Activated CD8-positive, alpha-beta T cell treated with anti-CD3 and anti-CD28 coated beads, Interleukin-2, amount 10 ng/mL, durations not matched to agents 7 days and 5 days (primary cell): ENCODE measurements at places on chromosomes 5 and 9. TPM values are rescaled to one million over a fixed set of nuclear protein-coding genes. Genes with fewer than 3 reads are reported as not detected.

The CER1 gene
- total RNA-seq, result not detected

The GTF3C4 gene
- 13.0 TPM for total RNA-seq

DNA sequence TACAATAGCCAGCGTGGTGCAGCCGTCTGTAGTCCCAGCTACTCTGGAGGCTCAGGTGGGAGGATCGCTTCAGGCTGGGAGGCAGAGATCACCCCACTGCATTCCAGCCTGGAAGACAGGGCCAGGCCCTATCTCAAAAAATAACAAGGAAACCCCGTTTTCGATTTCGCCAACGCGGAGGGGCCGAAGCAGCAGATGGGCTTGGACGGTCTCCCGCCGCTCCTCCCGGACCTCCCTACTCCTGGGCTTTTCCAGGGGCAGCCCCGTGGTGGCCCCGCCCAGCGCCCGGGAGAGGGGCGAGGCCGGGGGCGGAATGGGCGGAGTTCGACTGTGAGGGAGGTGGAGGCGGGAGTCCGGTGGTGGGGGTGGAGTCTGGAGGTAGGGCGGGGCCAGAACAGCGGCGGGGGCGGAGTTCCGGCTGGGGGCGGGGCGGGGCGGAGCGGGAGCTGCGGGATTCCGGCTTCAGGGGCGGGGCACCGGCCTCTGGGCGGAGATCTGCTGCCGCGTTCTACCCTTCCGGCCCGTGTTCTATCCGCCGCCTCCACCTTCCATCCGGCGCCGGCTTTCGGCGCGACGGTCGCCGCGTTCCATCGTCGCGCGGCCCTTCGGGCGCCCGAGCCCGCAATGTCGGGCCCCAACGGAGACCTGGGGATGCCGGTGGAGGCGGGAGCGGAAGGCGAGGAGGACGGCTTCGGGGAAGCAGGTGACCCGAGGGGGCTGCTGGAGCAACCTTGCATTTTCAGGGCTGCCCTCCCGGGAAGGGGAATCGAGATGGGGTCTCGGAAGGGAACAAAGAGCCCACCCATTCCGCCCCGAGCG lies at the start of gene BBLN:
BBLN (plus strand) TSS at position 482 of the 819 bp plus-strand sequence; CDS start at position 625, 143 bp downstream.
- peaks cover 13% of the 10 kb centered on the region for H3K36me3 ChIP-seq
- H3K27me3 ChIP-seq, result no peaks in the 10 kb centered on the region
- H3K4me1 ChIP-seq, result peaks cover 21% of the 10 kb centered on the region

DNA sequence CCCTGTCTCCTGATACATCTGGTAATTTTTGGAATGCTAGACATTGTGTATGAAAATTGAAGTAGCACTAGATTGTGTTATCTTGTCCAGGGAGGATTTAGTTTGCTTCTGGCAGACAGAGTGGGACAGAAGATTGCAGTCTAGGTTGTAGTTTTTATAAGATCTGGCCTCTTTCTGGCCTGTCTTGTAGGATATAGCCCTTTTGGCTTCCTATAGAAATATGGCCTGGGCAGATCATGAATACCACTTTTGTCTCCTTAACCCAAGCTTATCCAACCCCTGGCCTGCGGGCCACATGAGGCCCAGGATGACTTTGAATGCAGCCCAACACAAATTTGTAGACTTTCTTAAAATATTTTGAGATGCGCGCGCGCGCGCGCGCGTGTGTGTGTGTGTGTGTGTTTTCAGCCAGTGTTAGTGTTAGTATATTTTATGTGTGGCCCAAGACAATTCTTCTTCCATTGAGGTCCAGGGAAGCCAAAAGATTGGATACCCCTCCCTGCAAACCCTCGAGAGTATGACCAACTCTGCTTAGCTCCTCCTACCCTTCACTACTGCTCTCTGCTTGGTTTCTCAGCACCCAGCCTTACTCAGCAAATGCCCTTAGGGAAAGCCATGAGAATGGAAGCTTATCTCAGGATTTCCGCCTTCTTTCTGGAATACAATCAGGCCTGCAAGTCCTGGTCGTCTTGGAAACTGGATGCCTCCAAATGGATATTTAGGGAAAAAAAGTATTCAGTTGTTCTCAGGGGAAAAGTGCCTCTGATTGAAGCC lies 26.5 kb downstream of the ANKRD33B start:
- H3K4me1 ChIP-seq, result peaks cover 15% of the 10 kb centered on the region
- no peak overlapping the region for H3K4me3 ChIP-seq
- peaks cover 9% of the 10 kb centered on the region for H3K36me3 ChIP-seq

GRCh38 chr5:68428231-68428811 lies 212.8 kb downstream of the PIK3R1 start:
- DNase-seq, result no peak
- H3K4me3 ChIP-seq, result no peak overlapping the region
- no peak overlapping the region for H3K27ac ChIP-seq
- peaks cover 53% of the 10 kb centered on the region for H3K4me1 ChIP-seq
- H3K36me3 ChIP-seq, result no peaks in the 10 kb centered on the region
